Esophagus squamous epithelium (tissue), 5 donors: ENCODE measurements at places on chromosomes 5 and 9.

DNA sequence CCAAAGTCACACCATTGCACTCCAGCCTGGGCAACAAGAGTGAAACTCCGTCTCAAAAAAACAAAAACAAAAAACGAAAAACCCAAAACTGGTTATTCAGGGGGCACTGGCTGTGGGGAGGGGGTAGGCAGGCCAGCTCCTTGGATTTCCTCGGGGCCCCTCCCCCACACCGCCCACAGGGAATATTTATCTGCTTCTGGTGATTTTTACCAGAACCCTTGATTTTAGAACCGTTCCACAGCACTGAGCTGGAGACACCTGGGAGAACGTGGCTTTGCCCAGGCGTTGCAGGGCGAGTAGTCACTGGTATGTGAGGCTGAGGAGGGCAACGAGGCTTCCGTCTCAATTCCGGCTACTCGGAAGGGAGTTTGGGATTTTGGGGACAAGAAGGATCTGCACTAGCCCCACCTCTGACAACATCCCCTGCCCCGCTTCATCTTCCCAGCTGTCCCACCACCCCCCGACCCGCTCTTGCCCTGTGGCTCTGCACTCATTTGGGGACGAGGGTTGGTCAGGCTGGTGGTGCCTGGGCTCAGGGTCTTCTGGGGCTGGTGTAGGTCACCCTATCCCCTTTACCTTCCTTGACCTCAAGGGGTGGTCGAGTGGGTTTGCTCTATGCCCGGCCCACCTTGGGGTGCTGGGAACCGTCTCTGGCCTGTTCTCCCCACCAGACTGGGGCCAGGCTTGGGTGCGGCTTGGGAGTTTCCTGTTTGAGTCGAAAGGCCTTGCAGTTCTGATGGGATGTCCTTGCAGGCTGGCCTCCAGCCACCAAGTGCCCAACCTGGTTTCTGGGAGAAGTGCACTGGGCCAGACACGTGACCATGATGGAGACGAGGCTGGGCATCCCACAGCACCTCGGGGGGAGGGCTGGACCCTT lies 3.5 kb downstream of the AHRR start:
- DNase-seq: no peak

GRCh38 chr5:90473396-90474234 lies 956 bp downstream of the MBLAC2 start:
- DNase-seq: no peak

GRCh38 chr5:90342576-90342975 lies 67.0 kb downstream of the CETN3 start:
- DNase-seq: no peak

GRCh38 chr9:81112627-81113452 lies 576.5 kb downstream of the TLE1 start:
- no peak for DNase-seq

DNA sequence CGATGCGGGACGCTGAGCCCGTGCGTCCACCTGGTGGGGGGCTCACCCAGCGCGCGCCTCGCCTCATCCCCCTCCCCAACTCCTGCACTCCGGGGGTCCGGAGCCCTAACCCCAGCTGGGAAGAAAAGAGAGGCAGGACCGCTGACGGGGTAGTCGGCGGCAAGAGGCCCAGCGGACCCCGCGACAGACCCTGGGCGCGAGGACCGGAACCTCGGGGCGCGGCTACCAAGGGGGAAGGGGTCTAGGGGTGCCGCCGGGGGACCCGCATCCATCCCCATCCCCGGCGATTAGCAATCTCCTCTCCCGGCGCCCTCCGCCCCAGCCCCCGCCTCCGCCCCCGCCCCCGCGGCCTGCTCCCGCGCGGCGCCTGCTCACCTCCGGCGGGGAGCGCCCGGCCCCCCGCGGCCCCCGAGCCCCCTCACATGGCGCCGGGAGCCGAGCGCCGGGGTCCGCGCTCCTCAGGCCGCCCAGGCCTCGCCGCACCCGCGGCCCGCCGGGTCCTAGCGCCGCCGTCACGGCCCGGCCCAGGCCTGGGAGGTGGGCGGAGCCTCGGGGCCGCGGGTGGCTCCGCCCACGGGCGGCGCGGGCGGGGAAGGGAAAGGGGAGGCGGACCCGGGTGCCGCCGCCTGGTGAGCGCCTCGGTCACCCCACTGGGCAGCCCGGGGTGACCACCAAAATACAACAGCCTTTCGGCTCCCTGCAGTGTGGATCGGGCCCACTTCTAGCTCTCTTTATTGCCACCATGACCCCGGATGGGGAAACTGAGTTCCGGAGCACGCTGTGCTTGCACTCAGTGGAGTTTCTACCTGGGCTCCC lies at the start of gene ST6GALNAC6:
Gene ST6GALNAC6 (minus strand): TSS at position 476 of the 816 bp plus-strand sequence. CDS start 1,622 bp downstream, outside the sequence.
- DNase-seq: no peak

- no peak for DNase-seq
Observed at GRCh38 chr5:38905516-38905915, 59.7 kb downstream of the OSMR start.

- no peak for DNase-seq
Observed at GRCh38 chr5:145943674-145944121, 7.3 kb downstream of the SH3RF2 start.

GRCh38 chr9:37986771-37987258 lies 82.2 kb downstream of the SHB start:
- DNase-seq: no peak

GRCh38 chr9:109652971-109653370 lies 127.0 kb upstream of the PALM2AKAP2 start:
- no peak for DNase-seq
